SK-N-SH (cell line): ENCODE measurements at places on chromosomes 5 and 9. TPM values are rescaled to one million over a fixed set of nuclear protein-coding genes. Genes with fewer than 3 reads are reported as not detected.

DNA sequence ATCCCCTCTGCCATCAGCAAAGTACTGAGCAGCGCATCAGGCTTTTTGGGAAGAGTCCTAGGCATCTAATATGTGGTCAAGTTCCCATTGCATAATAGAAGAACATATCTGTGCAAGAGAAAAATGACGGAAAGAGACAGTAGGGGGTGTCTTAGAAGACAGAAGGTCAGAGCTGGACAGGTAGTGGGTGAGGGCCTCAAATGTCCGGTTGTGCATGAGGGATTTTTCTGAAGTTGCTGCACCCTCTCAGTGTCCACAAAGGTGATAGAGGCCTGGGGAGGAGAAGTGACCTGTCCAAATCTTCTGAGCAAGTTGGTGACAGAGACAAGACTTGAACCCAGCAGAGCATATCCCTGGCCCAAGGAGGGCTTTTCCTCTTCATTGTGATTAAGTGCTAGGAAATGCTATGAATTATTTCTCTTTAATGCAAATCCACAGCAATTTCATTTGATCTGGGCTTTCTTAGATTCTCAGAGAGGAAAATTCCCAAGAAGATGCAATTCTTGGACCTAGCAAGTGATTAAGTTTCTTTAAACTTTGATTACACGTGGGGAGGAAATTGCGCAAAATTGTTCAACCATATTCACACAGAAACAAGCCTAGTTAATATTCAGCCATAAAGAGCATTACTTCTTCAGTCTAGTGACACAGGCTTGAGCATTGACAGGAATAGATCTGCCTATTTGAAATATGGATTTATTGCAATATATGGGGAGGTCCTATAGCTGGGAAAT lies at the start of gene OR2S2:
Gene OR2S2, minus strand, starts transcription at position 51 of the 734 bp plus-strand sequence. CDS start 56 bp downstream, outside the sequence.
- H3K27ac ChIP-seq = no peak within 1 kb of the TSS
- H3K27me3 ChIP-seq = no peaks in the 10 kb centered on the region
- H3K36me3 ChIP-seq = no peaks in the 10 kb centered on the region
- H3K4me1 ChIP-seq = no peaks in the 10 kb centered on the region

GRCh38 chr5:74538206-74538661 lies 102.3 kb downstream of the ENC1 start:
- H3K36me3 ChIP-seq = no peaks in the 10 kb centered on the region
- H3K4me1 ChIP-seq = peaks cover 26% of the 10 kb centered on the region; the same call in 1 of the 2 replicates
- no peak for DNase-seq
- no peak overlapping the region for H3K27ac ChIP-seq

GRCh38 chr5:9067154-9067553 lies 478.7 kb downstream of the SEMA5A start:
- no peak for DNase-seq
- H3K4me3 ChIP-seq = no peak overlapping the region
- H3K36me3 ChIP-seq = no peaks in the 10 kb centered on the region
- no peaks in the 10 kb centered on the region for H3K27me3 ChIP-seq
- H3K4me1 ChIP-seq = no peaks in the 10 kb centered on the region; the same call in 1 of the 2 replicates
- no peak overlapping the region for H3K27ac ChIP-seq

GRCh38 chr9:77215874-77216273 lies 38.5 kb downstream of the VPS13A start:
- DNase-seq = no peak
- H3K4me1 ChIP-seq = peaks cover 4% of the 10 kb centered on the region
- H3K27me3 ChIP-seq = no peaks in the 10 kb centered on the region

- H3K36me3 ChIP-seq = no peaks in the 10 kb centered on the region
- no peaks in the 10 kb centered on the region for H3K4me1 ChIP-seq
- H3K4me3 ChIP-seq = no peak overlapping the region
- DNase-seq = no peak
Observed at GRCh38 chr5:156896546-156896945, 46.5 kb downstream of the PPP1R2B start.

GRCh38 chr9:96038914-96039313 lies 163.4 kb downstream of the ERCC6L2 start:
- H3K36me3 ChIP-seq = no peaks in the 10 kb centered on the region
- H3K27ac ChIP-seq = no peak overlapping the region
- no peak overlapping the region for H3K4me3 ChIP-seq
- no peaks in the 10 kb centered on the region; the same call in 1 of the 2 replicates for H3K4me1 ChIP-seq
- no peak for DNase-seq

GRCh38 chr5:8765886-8766285 lies 780.0 kb downstream of the SEMA5A start:
- H3K4me3 ChIP-seq = no peak overlapping the region
- no peaks in the 10 kb centered on the region; the same call in 1 of the 2 replicates for H3K4me1 ChIP-seq
- H3K27ac ChIP-seq = no peak overlapping the region
- no peak for DNase-seq
- no peaks in the 10 kb centered on the region for H3K36me3 ChIP-seq
- no peaks in the 10 kb centered on the region for H3K27me3 ChIP-seq

DNA sequence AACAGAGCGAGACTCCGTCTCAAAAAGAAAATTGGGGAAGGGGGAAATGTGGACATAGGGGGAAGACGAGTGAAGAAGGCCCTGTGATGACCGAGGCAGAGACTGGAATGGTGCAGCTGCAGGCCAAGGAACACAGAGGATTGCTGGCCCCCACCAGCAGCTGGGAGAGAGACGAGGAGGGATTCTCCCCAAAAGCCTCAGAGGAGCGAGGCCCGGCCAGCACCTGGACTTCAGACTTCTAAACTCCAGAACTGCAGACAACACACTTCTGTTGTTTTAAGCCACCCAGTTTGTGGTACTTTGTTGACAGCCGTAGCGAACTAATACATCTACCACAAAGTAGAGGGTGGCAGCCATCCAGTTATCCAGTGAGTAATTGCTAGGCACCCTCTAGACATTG lies 124.6 kb downstream of the ATPSCKMT start:
- H3K27me3 ChIP-seq = no peaks in the 10 kb centered on the region
- no peaks in the 10 kb centered on the region for H3K4me1 ChIP-seq
- DNase-seq = no peak
- no peaks in the 10 kb centered on the region for H3K36me3 ChIP-seq
- no peak overlapping the region for H3K27ac ChIP-seq

DNA sequence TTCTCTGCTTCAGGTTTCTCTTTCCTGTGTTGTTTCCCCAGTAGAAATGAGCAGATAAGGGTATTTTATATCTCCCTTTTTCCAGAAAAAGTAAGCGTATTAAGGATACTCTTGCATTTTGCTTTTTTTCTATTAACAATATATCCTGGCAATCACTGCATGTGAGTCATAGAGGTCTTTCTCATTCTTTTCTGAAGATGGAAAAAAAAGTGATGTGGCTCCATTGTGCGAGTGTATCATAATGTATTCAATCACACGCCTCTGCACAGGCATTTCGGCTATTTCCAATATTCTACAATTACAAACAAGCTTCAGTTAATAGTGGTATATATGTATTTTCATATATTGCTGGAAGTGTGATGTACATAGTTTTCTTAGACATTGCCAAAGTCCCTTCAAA lies 155.9 kb downstream of the MED27 start:
- peaks cover 18% of the 10 kb centered on the region; the same call in 1 of the 2 replicates for H3K4me1 ChIP-seq
- no peak for DNase-seq
- no peaks in the 10 kb centered on the region for H3K27me3 ChIP-seq
- H3K36me3 ChIP-seq = no peaks in the 10 kb centered on the region

GRCh38 chr5:173056783-173057061 lies 570 bp downstream of the CREBRF start:
- peak; percentile 88 for DNase-seq
- peaks cover 4% of the 10 kb centered on the region for H3K4me1 ChIP-seq
- H3K36me3 ChIP-seq = no peaks in the 10 kb centered on the region
- H3K27ac ChIP-seq = peak overlapping the region; percentile 98
- peak overlapping the region; percentile 95 for H3K4me3 ChIP-seq

- no peak overlapping the region for H3K4me3 ChIP-seq
- no peaks in the 10 kb centered on the region for H3K27me3 ChIP-seq
- peaks cover 4% of the 10 kb centered on the region; the same call in 1 of the 2 replicates for H3K4me1 ChIP-seq
- no peak overlapping the region for H3K27ac ChIP-seq
- no peak for DNase-seq
Observed at GRCh38 chr9:33032865-33033264, 7.8 kb downstream of the DNAJA1 start.

Gene HAPLN1
- 0.30 and 0.39 TPM in 2 replicates for polyA plus RNA-seq

Gene CCNO
- polyA plus RNA-seq = not detected in 2 replicates

Gene PCDHA7
- 0.15 and 0.16 TPM in 2 replicates for polyA plus RNA-seq

Gene TLX3
- 3.6 and 4.7 TPM in 2 replicates for polyA plus RNA-seq

Gene PTCD2
- 6.7 and 8.6 TPM in 2 replicates for polyA plus RNA-seq

Gene SLC6A18
- not detected in 2 replicates for polyA plus RNA-seq

Gene SAXO1
- polyA plus RNA-seq = 0.03 TPM in 1 of 2 replicates, not detected in the other

Gene PCAT7
- 0.03 TPM in 1 of 2 replicates, not detected in the other for polyA plus RNA-seq

Gene APBA1
- 2.8 and 3.1 TPM in 2 replicates for polyA plus RNA-seq

Gene ZNF484
- polyA plus RNA-seq = 0.79 and 1.1 TPM in 2 replicates
